Small intestine (tissue), 16 donors: ENCODE measurements at places on chromosomes 1 and 21. TPM values are rescaled to one million over a fixed set of nuclear protein-coding genes. Genes with fewer than 3 reads are reported as not detected.
A peak's percentile ranks its signal among the peaks of the same experiment; 100 is the strongest.

Gene KIAA1614
- 0.89 TPM for polyA plus RNA-seq

Gene PERM1
- 0.22 TPM for polyA plus RNA-seq

DNA sequence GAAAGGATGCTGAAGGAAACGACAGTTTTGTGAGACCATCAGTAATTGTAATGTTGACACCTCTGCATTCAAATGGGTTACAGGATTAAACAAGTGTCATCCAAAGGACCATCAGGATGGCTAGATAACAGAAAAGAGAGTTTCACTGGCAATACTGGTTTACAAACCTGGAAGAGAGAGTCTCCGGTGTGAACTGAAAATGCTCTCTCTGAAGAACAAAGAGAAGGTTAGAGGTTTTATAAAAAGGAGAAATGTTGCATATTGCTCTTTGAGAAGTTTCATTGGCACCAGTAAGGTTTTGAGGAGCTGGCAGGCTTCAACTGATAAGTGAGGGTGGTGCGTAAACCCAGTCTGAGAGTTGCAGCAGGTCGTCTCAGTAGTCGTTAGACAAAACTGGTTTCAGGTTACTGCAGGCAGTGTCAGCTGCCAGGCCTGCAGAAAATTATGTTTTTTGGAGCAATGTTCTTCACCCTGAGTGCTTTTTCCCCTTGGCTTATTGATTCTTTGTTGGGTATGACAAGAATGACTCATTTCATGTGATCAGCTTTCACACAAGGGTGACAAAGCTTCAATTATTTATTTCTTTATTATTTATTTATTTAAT is 42.2 kb downstream of the KCNK1 start:
- no peak for DNase-seq
- H3K27ac ChIP-seq = no peak overlapping the region
- H3K4me1 ChIP-seq = peaks cover 10% of the 10 kb centered on the region
- H3K27me3 ChIP-seq = no peaks in the 10 kb centered on the region
- peaks cover 3% of the 10 kb centered on the region for H3K36me3 ChIP-seq

DNA sequence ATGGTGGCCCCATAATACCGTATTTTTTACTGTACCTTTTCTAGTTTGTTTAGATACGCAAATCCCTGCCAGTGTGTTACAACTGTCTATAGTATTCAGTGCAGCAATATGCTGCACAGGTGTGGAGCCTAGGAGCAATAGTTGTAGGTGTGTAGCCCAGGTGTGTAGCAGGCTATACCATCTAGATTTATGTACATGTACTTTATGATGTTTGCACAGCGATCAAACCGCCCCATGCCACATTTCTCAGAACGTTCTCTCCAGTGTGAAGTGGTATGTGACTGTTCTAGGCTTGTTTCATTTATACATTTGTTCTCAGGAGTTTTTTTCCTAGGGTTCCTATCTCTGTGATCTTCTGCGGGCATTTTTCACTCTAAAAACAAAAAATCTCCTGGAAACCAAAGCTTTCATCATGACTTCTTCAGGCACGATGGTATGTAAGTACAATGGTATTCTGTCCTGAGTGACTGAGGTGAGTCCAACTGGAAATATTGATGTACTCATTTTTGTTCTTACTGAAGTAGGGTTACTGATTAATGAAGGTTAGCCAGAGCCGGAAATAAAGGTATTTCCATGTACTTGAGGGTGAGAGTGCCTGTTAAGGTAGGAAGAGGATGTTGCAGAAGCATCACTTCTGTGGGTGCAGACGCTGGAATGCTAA is 153.0 kb downstream of the GABPA start:
- no peaks in the 10 kb centered on the region for H3K27me3 ChIP-seq
- H3K4me3 ChIP-seq = no peak overlapping the region
- H3K36me3 ChIP-seq = peaks cover 22% of the 10 kb centered on the region
- DNase-seq = peak; percentile 55

- DNase-seq = no peak
- no peak overlapping the region for H3K4me3 ChIP-seq
- no peaks in the 10 kb centered on the region for H3K36me3 ChIP-seq
- no peaks in the 10 kb centered on the region for H3K4me1 ChIP-seq
- no peak overlapping the region for H3K27ac ChIP-seq
- no peaks in the 10 kb centered on the region for H3K27me3 ChIP-seq
These were observed 89.1 kb upstream of the IVNS1ABP start for GRCh38 chr1:185406006-185406690.

Gene RNF186
- polyA plus RNA-seq = 41.8 TPM

Gene BCL2L15
- polyA plus RNA-seq = 79.1 TPM

Gene SPRR2E
- not detected for polyA plus RNA-seq

GRCh38 chr1:198497326-198498102 is 43.0 kb downstream of the ATP6V1G3 start:
- H3K27me3 ChIP-seq = no peaks in the 10 kb centered on the region
- H3K36me3 ChIP-seq = no peaks in the 10 kb centered on the region
- H3K4me1 ChIP-seq = peaks cover 3% of the 10 kb centered on the region
- no peak overlapping the region for H3K27ac ChIP-seq
- no peak for DNase-seq
- H3K4me3 ChIP-seq = no peak overlapping the region

DNA sequence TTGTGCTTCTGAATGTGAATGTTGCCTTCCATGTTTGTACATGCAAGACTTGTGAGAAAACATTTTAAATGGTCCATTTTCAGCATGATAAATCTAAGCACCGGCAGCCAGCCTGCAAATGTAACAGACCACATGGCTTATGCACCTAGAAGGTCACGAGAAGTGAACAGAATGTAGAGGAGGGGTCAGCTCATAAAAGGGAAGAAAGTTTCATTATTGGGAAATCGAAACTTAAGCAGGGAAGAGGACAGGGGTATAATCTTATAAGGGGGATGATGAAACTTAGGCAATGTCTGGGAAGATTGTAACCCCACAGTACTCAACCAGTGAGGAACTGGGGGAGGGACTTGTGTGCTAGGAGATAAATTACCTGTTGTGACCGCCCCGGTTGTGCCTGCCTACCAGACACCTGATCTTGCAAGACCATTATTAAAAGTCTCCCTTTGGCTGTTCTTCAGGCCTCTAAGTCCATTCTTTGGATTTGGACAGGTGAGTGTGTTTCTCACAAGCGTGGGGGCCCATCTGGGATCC is 37.7 kb upstream of the VN1R5 start:
- no peak for DNase-seq
- no peaks in the 10 kb centered on the region for H3K27me3 ChIP-seq
- no peak overlapping the region for H3K27ac ChIP-seq
- no peaks in the 10 kb centered on the region for H3K4me1 ChIP-seq
- no peak overlapping the region for H3K4me3 ChIP-seq

GRCh38 chr1:156500543-156500792 is at the start of gene MEF2D:
MEF2D (minus strand) TSS chr1:156500775; CDS start chr1:156483292, 17,483 bp downstream.
- H3K27ac ChIP-seq = peak within 1 kb of the TSS; percentile 99
- H3K4me1 ChIP-seq = peaks cover 23% of the 10 kb centered on the region
- peak within 1 kb of the TSS; percentile 99 for H3K4me3 ChIP-seq
- H3K36me3 ChIP-seq = no peaks in the 10 kb centered on the region
- DNase-seq = no peak

GRCh38 chr1:26373281-26373680 is 731 bp upstream of the ZNF683 start:
- no peaks in the 10 kb centered on the region for H3K36me3 ChIP-seq
- no peak overlapping the region for H3K4me3 ChIP-seq
- H3K4me1 ChIP-seq = peaks cover 3% of the 10 kb centered on the region
- DNase-seq = peak; percentile 38

GRCh38 chr1:233607252-233608119 is 6.4 kb upstream of the KCNK1 start:
- H3K4me3 ChIP-seq = no peak overlapping the region
- H3K27me3 ChIP-seq = no peaks in the 10 kb centered on the region
- DNase-seq = peak; percentile 85
- H3K36me3 ChIP-seq = no peaks in the 10 kb centered on the region
- H3K4me1 ChIP-seq = no peaks in the 10 kb centered on the region

GRCh38 chr1:221381910-221382623 is 359.8 kb downstream of the DUSP10 start:
- no peak overlapping the region for H3K27ac ChIP-seq
- H3K4me3 ChIP-seq = no peak overlapping the region

Gene TMCC2
- polyA plus RNA-seq = 1.3 TPM

GRCh38 chr1:235397733-235398132 is 30.5 kb downstream of the TBCE start:
- H3K4me1 ChIP-seq = no peaks in the 10 kb centered on the region
- H3K36me3 ChIP-seq = no peaks in the 10 kb centered on the region
- H3K27me3 ChIP-seq = no peaks in the 10 kb centered on the region
- no peak overlapping the region for H3K4me3 ChIP-seq
- no peak overlapping the region for H3K27ac ChIP-seq

Gene FTCD
- polyA plus RNA-seq = 0.31 TPM

DNA sequence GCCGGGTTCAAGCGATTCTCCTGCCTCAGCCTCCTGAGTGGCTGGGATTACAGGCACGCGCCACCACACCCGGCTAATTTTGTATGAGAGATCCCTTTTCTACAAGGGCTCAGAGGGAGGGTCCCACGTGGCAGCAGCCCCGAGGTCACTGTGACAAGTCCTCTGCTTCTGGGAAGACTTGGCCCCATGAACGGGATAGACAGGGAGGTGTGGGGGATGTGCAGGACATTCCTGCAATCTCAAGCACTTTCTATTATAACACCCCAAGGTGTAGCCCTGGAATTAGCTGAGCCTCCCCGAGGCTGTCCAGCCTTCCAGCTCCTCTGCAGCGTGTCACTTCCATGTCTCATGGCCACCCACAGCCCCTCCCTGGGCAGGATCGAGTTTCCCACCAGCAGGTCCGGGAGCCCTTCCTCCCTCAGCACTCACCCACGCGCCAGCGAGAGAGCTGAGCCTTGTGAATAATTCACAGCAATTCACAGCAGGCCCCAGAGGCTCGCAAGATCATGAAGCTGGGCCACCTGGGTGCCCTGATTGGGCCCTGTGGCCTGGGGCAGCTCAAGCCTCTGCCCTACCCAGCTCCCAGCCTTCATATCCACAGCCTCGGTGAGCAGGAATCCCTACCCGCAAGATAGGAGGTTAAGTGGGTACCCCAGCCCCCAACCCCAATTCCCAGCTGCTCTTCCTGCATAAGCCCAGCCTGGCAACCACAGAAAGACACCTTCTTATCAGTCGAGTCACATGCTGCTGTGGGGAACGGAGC is 22.8 kb upstream of the RNU1-4 start:
- no peak for DNase-seq
- H3K4me3 ChIP-seq = no peak overlapping the region
- H3K27ac ChIP-seq = no peak overlapping the region
- H3K36me3 ChIP-seq = no peaks in the 10 kb centered on the region
- H3K27me3 ChIP-seq = no peaks in the 10 kb centered on the region

GRCh38 chr1:226627050-226627755 is 78.6 kb downstream of the STUM start:
- H3K4me3 ChIP-seq = no peak overlapping the region
- H3K36me3 ChIP-seq = no peaks in the 10 kb centered on the region
- H3K4me1 ChIP-seq = no peaks in the 10 kb centered on the region
- H3K27ac ChIP-seq = no peak overlapping the region

GRCh38 chr1:60662486-60663044 is 419.8 kb upstream of the NFIA start:
- no peak overlapping the region for H3K4me3 ChIP-seq
- no peaks in the 10 kb centered on the region for H3K36me3 ChIP-seq
- no peaks in the 10 kb centered on the region for H3K4me1 ChIP-seq
- H3K27ac ChIP-seq = no peak overlapping the region

- DNase-seq = no peak
- no peaks in the 10 kb centered on the region for H3K36me3 ChIP-seq
- no peaks in the 10 kb centered on the region for H3K4me1 ChIP-seq
- no peak overlapping the region for H3K27ac ChIP-seq
- no peak overlapping the region for H3K4me3 ChIP-seq
These were observed 114.1 kb downstream of the TNR start for GRCh38 chr1:175629318-175629694.

GRCh38 chr21:26945916-26946675 is 20.8 kb downstream of the ADAMTS5 start:
- H3K36me3 ChIP-seq = no peaks in the 10 kb centered on the region
- peak overlapping the region; percentile 39 for H3K27ac ChIP-seq
- H3K27me3 ChIP-seq = no peaks in the 10 kb centered on the region
- H3K4me3 ChIP-seq = no peak overlapping the region

Gene OR10Z1
- polyA plus RNA-seq = under 0.01 TPM

GRCh38 chr1:212624976-212625501 is 16.5 kb downstream of the ATF3 start:
- no peak for DNase-seq
- peaks cover 19% of the 10 kb centered on the region for H3K4me1 ChIP-seq
- H3K27ac ChIP-seq = no peak overlapping the region
- H3K27me3 ChIP-seq = no peaks in the 10 kb centered on the region
- peaks cover 2% of the 10 kb centered on the region for H3K36me3 ChIP-seq
- H3K4me3 ChIP-seq = no peak overlapping the region

DNA sequence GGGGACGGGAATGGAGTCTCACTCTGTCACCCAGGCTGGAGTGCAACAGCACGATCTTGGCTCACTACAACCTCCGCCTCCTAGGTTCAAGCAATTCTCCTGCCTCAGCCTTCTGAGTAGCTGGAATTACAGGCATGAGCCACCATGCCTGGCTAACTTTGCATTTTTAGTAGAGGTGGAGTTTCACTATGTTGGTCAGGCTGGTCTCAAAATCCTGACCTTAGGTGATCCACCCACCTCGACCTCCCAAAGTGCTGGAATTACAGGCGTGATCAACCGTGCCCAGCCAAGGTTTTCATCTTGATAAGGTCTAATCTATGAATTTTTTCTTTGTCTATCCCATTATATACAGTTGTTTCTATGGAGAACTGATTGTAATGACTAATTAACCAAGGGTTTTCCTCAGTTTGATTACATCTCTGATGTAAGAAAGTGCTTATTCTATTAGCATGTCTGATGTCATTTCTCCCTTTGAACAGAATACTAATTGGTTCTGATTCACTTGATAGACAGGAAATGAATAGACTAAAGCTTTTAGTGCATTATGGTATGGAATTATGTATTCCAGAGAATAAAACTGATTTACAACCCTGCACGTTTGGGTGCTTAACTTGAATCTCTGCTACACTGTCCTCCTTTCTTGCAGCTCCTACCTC is 11.9 kb downstream of the PACC1 start:
- no peaks in the 10 kb centered on the region for H3K4me1 ChIP-seq
- DNase-seq = no peak
- H3K4me3 ChIP-seq = no peak overlapping the region
- H3K27me3 ChIP-seq = no peaks in the 10 kb centered on the region
